Erythroblast (primary cell): ENCODE measurements at places on chromosomes 7 and 10.

- DNase-seq, result no peak
Measured at GRCh38 chr10:115979576-115979975, 293.4 kb downstream of the GFRA1 start.

- DNase-seq, result no peak
Measured at GRCh38 chr7:21076574-21076973, 289.9 kb upstream of the SP8 start.

GRCh38 chr10:25815999-25816768 is 117.8 kb upstream of the MYO3A start:
- DNase-seq, result no peak

DNA sequence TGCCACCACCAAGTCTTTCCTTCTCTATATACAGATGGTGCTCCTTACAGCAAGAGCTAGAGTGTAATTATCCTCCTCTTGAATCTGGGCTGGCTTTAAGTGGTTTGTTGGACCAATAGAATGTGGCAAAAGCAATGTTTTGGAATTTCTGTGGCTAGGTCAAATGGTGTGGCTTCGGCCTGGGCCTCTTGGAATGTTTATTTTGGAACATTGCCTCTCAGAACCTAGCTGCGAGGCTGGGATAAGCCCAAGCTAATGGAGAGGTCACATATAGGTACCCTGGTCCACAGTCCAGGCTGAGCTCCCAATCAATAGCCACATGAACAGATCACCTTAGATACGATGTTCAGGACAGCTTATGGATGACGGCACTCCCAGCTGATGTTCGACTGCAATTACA is 556.7 kb downstream of the TYW1 start:
- DNase-seq, result no peak

- no peak for DNase-seq
Measured at GRCh38 chr7:156778201-156778600, 114.8 kb downstream of the LMBR1 start.

DNA sequence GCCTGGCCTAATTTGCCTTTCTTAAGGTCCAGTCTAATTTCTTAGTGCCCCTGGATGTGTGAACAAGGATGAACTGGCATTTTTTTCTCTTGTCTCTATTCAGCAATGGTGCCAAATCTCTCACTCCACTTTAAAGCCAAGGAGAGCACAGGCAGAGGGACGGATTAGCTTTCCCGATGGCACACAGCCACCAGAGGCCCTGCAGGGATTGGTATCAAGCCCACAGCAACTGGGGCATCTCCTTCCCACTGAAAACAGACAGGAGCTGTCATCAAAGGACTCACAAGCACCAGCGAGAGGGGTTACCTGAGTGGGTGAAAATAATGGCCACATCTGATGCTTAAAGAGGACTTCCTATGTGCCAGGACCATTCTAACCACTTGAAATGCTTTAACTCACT is 83.1 kb downstream of the ITIH5 start:
- DNase-seq, result no peak

DNA sequence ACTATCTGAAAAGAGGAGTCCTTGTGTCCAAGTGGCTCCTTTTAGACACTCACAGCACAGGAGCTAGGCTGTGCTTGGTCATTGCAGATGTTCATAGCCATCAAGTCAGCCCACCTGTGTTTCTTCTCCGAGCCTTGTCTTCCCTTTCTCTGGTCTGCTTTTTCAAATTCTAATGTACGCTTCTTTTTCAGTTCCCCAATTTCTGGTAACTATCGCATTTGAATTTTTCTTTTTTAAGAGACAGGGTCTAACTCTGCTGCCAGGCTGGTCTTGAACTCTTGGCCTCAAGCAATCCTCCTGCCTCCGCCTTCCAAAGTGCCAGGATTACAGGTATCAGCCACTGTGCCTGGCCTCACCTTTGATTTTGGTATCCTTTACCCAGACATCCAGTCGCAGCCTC is 18.9 kb downstream of the APBB1IP start:
- no peak for DNase-seq

DNA sequence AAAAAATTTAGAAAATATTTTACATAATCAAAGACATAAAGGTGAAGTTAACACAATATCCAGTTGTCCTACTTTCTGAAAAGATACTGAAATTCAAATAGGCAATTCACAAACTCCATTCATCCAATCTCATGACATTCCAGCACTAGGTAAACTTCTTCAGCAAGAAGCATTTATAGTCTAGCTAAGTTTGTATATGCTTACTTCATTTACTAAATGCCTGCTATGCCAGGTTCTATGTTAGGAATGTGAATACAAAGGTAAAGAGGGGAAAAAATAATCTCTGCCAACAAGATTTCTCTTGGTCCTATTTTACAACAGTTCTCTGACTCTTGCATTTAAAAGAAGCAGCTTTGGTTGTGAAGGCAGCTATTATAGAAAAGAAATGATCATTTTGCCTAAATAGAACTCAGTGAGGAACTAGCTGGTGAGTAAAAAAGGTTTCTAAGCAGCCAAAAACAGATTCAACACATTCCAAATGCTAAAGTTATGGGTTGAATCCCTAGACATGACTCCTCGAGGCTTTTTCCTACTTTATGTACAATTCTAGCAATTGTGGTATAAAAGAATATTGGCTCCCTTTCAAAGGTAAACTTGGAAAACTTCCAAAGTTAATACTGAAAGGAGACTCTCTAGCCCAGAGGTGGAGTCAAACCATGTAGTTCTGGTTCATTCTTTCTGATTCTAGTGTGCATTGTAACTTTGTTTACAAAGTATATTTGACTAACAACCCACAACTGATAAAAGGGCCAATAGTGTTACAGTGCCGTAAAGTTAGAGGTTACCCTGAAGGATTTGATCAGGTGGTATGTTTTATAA is 30.9 kb upstream of the KLHL7 start:
- DNase-seq, result no peak

GRCh38 chr10:44854693-44855350 is 56.3 kb upstream of the TMEM72 start:
- no peak for DNase-seq

DNA sequence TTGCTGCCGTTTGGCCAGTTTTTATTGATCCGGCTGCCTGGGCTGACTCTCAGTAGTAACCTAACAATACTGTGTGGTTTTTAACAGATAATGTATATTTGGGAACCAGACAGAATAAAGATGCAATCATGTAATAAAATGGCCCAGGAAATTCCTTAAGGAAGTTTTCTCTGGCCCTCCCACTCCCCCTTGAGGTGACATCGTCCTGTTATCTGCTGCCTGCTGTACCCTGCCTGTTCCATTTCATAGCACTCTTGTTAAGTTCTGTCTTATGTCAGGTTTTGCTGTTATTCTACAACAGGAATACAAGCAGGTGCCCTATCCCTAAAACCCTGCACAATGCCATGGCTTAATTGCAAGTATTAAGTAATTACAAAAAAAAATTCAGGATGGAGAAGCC is 12.5 kb downstream of the ITGB8 start:
- no peak for DNase-seq

- DNase-seq, result no peak
Measured at GRCh38 chr10:132107186-132107948, 41.6 kb downstream of the JAKMIP3 start.

GRCh38 chr7:153090764-153091163 is 331.2 kb downstream of the ACTR3B start:
- no peak for DNase-seq

DNA sequence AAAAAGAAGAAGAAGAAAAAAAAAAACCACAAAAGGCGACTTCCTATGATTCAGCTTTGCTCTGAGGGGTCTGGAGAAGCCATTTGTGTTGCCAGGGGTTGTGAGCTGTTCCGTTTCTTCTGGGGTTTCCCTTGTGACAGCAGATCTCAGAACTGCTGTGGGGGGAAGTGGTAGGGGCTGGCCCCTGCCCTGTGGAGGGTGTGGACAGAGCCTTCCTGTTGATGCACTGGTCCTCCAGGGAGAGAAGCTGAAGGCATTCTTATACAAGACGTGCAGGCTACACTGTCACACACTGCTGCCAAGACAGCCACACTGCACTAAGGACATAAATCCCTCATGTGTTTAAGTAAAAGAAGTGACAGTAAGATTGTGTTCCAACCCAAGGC is 17.3 kb upstream of the CSGALNACT2 start:
- DNase-seq, result no peak

DNA sequence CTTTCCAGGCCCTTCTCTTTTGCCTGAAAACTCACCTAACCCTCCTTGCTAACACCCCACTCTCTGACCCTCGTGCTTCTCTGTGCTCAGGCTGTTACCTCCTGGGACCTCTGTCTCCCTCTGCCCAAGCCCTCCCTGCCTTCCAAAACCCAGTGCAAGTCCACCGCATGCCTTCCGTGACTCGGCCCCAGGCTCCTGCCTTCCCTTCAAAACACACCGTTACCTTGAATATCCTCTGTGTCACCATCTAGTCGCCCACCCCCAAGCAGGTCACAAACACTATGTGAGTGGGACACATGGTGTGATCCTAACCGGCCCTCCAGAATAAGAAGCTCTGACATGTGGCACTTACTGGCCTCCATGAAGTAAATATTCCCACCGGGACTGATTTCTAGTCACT is 176.7 kb downstream of the GRID1 start:
- no peak for DNase-seq
